ENCODE measurements at places on chromosomes 16 and 17.
A peak's percentile ranks its signal among the peaks of the same experiment; 100 is the strongest.

DNA sequence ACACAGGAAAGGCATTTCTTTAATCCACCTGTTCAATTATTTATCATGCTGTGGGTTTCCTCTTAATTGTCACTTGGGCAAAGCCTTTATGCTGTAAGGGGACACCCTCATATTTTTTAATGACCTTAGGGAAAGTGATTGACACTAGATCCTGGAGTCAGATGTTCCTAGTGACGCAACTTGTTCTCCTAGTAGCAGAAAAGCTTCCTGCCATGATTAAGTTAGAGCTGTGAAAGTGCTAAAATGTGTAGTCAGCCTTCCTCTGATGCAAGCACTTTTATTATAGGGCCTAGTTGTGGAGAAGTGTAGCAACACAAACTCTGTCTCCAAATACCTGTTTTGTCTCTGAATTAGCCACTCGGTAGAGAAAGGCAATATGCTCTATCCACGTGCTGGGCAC is 12.3 kb downstream of the TMEM100 start:
- DNase-seq = no peak

GRCh38 chr16:1908184-1908583 is 10.0 kb downstream of the HS3ST6 start:
- no peak for DNase-seq

DNA sequence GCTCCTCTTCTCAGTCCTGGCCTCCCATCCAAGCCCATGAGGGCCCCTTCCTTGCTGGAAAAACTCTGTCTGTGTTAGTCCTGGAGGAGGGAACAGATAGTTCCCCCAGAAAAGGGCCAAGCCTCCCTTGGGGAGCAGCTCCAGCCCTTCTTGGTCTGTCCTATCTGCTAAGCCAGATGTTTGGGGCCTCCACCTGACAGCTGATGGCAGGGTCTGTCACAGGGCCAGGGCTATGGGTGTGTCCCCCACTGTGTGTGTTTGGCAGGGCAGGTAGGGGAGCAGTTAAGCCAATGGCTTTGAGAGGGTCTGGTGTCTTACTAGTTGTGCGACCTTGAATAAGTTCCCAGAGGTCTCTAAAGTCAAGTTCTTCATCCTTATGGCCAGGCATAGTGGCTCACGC is 13.6 kb upstream of the SLC4A1 start:
- DNase-seq = no peak

DNA sequence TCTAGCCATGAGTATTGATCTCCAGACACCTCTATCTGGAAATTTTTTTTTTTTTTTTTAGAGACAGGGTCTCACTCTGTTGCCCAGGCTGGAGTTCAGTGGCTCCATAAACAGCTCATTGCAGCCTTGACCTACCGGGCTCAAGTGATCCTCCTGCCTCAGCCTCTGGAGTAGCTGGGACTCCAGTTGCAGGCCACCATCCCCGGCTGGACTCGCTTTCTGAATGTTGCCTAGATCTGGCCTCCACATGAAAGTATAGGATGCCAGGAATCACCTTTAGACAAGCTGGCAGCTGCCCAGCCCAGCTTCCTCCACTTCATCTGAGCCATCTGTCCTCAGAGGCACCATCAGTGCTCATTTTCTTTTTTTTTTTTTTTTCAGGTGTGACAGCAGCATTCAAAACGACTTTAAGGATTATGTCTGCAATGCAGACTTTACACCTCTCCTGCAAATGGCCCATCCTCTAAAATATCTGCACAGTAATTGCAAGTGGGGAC is 6.4 kb upstream of the PRR14 start:
- no peak for DNase-seq

- no peak for DNase-seq
Observed at GRCh38 chr17:53335443-53335842, 487.3 kb upstream of the KIF2B start.

- no peak for DNase-seq
Observed at GRCh38 chr17:75763613-75764416, 1.2 kb downstream of the GALK1 start.

- no peak for DNase-seq
Observed at GRCh38 chr17:38893607-38894006, 23.7 kb downstream of the LASP1 start.

GRCh38 chr17:42563143-42563509 is 1.2 kb downstream of the COASY start:
- no peak for DNase-seq

DNA sequence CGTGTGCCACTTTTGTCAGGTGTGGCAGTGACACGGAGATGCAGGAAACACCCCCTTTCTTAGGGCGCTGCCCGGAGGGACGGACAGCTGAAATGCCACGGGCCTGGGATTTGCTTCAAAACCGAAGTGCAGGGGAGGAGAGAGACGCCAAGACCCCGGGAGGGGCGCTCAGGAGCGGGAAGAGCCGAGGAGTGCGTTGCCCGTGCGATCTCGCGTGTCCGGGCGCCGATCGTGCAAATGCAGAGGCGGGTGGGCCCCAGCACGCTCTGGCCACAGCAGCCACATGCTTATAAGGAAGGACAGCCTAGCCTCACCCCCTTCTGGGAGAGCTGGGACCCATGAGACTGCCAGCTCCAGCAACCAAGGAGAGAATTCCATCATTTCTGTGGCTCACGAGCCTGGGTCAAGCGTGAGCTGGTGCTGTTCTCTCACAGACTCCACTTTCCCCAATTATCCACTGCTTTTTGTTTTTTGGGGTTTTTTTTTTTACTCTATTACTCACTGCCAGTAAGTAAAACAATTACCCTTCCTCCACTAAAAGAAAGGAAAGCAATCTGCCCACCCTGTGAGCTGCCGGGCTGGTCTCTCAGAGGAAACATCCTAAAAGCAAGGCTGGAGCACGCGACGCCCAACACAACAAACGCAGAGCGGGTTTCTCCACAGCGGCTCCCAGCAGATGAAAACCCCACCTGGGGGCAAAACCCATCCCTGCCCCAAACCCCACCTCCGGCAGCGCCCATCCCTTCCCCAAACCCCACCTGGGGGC is 27.2 kb upstream of the C16orf95 start:
- DNase-seq = no peak

GRCh38 chr17:40015005-40015997 is at the start of gene CSF3:
CSF3 (plus strand) TSS chr17:40015440; CDS start chr17:40015475, 35 bp downstream.
- DNase-seq = no peak

DNA sequence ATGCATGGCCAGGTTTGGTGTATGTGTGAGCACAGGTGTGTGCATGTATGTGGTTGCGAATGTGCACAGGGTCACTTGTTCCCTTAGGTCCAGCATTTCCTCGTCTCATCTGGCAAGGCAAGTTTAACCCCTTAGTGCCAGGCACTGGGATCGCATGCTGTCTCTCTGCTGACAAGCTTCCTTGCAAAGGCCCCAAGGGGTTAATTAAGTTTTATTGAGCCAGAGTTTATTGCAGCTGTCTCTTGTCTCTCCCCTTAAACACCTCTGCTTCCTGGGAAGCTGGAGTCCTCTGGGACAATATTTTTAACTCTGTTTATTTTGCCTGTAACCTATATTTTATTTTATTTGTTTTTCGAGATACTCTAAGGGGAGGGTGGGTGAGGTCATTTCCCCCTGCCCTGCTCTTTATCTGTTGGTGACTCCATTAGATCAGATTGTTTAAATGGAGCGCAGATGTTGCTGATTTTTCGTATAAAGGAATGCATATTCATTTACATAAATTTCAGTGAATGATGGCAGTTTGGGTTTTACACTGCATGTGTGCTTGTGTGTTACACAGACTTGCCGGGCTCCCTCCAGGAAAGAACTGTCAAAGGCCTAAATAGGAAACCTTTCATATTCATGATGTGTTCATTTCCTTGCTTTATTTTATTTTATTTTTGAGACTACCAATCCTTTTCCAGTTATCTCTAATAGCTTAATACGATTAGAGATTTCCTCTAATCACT is 99.7 kb downstream of the CBLN1 start:
- DNase-seq = no peak

DNA sequence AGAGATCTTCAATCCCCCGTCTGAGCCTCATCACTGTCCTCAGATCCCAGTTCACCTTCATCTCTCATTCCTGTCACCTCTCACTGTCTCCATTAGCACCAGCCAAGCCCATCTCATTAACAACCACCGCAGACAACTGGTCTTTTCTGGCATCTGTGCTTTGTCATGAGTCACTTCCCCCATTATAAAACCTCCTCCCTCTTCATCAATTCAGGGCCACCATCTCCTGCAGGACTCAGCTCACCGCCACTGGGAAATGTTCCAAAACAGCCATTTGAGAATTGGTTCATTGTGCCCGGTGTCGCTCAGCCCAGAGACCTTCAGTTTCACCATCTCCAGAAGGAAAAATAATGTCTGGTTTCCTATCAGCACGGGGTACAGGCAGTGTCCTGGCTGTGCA is 56.9 kb upstream of the TEKT3 start:
- no peak for DNase-seq

GRCh38 chr16:10964891-10965326 is 20.5 kb downstream of the CLEC16A start:
- no peak for DNase-seq

GRCh38 chr17:1300371-1300905 is 21.0 kb downstream of the TRARG1 start:
- no peak for DNase-seq

GRCh38 chr17:72764632-72765041 is 327.9 kb downstream of the SLC39A11 start:
- no peak for DNase-seq

GRCh38 chr17:40224718-40225550 is 5.8 kb downstream of the WIPF2 start:
- DNase-seq = no peak

GRCh38 chr16:58912571-58912970 is 178.5 kb upstream of the GOT2 start:
- no peak for DNase-seq

GRCh38 chr17:17913695-17914332 is 58.4 kb downstream of the TOM1L2 start:
- peak; percentile 57 for DNase-seq

GRCh38 chr16:27445502-27446175 is 43.7 kb downstream of the IL21R start:
- DNase-seq = no peak

- DNase-seq = no peak
Observed at GRCh38 chr17:42310787-42311215, 22.5 kb downstream of the STAT5A start.

DNA sequence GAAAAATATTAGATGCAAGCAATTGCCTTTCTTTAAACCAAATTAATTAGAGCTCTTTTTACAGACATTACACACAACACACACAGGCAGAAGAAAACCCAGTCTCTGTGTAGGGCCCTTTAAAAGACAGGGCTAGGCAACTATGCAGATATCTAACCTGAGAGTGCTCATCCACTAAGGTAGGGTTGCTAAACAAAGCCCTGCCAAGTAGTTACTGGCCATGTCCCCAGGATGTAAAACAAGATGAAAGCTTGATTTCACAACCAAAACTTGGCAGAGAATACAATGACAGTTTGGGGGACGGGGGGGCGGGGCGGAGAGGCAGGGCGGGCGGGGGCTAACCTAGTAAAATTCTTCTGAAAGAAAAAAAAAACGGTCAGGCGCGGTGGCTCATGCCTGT is 669.0 kb upstream of the CA10 start:
- DNase-seq = no peak

- DNase-seq = no peak
Observed at GRCh38 chr16:14377326-14377725, 252.7 kb downstream of the PARN start.

DNA sequence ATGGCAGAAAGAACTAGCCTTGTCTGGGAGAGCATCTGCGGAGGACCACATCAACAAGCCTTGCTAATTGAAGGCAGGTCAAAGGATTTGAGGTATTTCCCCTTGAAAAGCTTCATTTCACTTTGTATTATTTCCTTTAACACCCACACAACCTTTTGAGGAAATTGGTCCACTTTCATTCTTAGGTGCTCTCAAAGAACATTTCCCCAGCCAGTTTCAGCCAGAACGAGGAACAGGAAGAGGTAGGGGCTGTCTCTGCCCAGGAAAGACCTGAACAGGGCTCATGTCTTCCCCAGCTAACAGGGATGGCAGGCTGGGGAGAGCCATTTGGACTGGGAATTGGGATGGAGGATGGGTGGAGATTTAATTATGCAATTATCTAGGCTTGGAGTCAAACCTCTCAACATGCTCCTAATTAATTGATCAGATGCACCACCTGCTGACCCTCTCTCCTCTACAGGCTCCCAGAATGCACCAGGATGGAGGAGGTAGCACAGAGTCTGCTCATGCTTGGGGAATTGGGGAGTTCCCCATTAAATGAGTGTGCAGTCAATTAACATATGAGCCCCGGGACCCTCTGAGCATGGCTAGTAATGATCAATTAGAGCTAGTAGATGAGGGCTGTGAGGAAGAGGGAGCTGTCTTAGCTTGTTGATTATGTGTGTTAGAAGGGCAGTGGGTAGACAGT is 84.6 kb downstream of the GP2 start:
- DNase-seq = no peak

GRCh38 chr16:86297866-86298757 is 212.2 kb upstream of the FOXF1 start:
- DNase-seq = no peak

All from NT2/D1 (cell line).